ENCODE measurements at places on chromosomes 11 and 22.

GRCh38 chr11:17413414-17414316 is 25.2 kb upstream of the KCNJ11 start:
- no peak for DNase-seq

DNA sequence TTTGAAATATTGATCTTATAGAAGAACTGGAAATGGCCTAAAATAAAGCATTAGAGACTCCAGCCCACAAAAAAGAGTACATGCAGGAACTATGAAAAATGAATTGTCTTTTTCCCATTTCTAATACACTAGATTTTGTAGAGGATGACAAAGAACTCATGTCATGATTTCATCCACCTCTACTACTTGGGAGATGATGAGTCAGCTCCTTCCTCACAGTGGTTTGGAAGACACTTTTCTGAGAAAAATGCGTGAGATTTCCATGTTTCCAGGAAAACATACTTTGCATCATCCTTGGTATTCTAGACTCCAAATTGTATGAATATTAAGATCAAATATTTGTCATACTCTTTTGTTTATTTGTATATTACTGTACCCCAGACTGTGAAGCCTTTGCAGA is 500.5 kb downstream of the FAM181B start:
- no peak for DNase-seq

- DNase-seq, result no peak
Measured at GRCh38 chr11:44356351-44356750, 46.4 kb upstream of the ALX4 start.

- peak; percentile 75 for DNase-seq
Measured at GRCh38 chr11:66987158-66987620, 12.1 kb downstream of the C11orf86 start.

DNA sequence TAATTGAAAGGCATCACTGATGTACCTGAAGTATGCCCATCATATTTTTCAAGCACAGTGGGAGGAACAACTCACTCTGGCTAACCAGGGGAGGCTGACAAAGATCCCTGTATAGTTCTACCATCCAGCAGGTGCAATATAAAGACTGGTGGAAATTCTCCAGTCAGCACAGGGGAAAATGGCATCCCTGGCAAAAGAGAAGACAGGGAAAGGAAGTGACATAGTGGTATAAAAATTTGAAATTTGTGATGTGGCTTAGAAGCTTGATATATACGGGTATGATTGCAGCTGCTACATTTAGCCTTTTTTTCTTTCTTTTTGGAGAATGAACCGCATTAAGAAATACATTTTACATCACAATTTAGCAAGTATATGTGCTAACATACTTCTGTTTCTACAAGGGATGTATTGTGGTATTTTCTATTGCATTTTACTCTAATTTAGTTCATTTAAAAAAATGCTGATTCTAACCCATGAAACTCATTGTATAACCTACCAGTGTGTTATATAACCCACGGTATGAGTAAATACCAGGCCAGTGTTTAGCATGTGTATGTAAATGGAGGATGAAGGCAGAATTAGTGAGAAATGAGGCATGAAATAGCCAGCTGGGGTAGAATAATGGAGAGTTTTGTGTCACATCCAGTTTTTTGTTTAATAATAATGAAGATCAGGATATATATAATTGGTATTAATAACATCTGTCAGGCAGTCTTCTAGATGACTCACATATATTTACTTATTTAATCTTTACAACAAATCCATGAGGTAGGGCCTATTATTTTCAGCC is 186.1 kb downstream of the ARHGAP42 start:
- no peak for DNase-seq

- DNase-seq, result peak; percentile 43
Measured at GRCh38 chr11:132904607-132905006, 627.7 kb downstream of the OPCML start.

DNA sequence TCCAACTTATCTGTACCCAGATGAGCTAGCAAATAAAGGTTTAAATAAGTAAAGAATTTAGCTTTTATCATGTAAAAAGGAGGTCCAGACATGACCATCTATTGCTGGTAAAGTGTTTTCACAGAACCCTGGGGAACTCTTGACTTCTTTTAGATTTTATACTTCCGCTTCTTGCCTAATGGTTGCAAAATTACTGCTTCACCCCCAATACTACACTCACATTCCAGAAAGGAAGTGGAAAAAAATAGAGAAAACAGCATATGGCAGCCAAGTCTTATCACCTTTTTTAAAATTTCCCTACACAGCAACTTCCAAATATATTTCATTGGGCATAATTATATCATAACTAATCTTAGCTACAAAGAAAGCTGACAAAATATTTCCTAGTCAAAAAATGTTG is 12.1 kb downstream of the BBOX1 start:
- DNase-seq, result no peak

- DNase-seq, result no peak
Measured at GRCh38 chr22:18067548-18068341, 10.0 kb upstream of the PEX26 start.

DNA sequence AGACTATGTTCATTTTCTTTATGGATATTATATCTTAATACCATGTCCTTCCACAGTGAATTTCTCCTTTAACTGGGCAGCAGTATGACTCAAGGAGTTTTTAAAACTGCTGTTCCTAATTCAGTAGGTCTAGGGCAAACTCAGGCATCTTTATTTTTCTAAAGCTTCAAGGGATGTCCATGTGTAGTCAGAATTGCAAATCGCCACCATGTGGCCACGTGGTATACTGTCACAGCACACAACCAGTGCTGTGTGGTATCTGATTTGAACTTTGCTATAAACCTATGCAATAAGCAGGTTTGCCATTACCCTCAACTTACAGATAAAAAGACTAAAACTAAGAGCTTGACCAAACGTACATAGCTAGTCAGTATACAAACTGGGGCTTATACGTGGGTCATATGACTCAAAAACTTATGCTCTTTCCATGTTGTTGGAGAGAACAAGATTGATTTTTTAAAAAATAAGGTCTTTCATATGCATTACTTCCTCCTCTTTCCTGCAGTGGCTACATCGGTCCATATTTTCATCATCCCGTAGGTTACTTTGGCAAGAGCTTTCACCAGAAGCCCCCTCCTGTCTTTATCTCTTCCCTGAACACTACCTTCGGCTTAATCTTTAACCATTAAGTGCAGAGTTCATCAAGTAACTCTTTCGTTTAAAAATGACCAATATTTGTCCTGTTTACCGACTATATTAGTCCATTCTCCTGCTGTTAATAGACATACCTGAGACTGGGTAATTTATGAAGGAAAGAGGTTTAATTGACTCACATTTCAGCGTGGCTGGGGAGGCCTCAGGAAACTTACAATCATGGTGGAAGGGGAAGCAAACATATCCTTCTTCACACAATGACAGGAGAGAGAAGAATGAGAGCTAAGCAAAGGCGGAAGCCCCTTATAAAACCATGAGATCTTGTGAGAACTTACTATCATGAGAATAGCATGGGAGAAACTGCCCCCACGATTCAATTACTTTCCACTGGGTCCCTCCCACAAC is 8.0 kb upstream of the HTATIP2 start:
- peak; percentile 64 for DNase-seq

DNA sequence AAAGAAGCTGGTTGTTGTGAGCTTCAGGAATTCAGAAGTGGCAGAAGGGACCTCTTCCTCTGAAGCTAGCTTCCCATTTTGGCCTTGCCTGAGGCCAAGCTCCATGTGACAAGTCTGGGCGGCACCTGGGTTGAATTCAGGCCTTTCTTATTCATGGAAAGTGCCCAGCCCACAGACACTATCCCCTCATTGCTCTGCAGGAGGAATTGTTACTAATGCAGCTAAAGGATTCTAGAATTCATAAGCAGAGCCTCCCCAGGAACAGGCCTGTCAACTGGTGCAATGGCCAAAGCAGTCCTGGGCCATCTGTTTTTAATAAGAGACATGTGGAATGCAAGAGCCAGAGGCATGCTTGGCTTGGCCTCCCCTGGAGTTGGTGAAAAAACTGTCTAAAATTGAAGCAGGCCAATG is 71.4 kb downstream of the SLC1A2 start:
- DNase-seq, result no peak

DNA sequence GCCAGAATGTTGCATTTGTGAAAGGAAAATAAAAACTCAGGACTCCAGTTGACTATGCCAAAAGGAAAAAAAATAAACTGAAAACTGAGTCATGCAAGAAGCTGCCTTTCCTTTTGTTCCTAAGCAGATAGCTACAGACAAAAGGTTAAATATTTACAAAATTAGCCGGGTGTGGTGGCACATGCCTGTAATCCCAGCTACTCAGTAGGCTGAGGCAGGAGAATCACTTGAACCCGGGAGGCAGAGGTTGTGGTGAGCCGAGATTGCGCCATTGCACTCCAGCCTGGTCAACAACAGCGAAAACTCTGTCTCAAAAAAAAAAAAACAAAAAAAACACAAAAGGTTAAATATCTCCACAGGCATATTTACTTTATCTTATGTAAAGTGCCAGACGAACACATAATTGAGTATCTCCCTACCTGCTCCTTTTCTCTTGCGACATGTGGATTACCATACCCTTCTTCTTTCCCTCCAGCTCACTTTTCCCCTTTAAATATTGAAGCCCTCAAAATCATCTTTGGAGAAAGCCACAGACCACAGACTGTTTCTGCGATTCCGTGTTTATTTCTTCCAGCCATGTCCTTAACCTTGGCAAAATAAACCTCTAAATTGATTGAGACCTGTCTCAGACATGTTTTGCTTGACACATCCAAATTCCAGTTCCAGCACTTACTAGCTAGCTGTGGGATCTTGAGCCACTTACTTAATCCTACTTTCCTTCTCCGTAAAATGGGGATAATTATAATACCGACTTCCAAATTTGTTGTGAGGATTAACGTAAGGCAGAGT is 2.3 kb upstream of the SMPD1 start:
- no peak for DNase-seq

Data from glutamatergic neuron (in vitro differentiated cells).